ENCODE measurements at places on chromosomes 1 and 21.
A peak's percentile ranks its signal among the peaks of the same experiment; 100 is the strongest.

DNA sequence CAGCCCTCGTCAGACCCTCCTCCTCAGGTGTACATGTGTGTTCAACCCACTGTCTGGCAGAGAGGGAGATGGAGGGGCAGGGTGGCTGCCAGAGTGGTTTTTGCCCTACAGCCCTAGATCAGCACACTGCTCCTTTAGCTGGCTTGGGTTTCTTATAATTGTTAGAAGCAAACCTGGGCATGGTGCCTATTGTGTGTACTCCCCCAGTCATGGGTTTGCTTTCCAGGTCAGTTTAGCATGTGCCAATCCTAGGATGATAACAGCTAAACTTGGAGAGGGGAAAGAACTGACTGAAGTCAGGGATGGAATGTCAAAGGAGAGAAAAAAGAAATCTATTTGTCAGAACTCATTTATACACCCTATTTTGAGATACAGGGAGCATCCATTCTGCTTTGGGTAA lies 63.3 kb downstream of the UCK2 start:
- DNase-seq: no peak

DNA sequence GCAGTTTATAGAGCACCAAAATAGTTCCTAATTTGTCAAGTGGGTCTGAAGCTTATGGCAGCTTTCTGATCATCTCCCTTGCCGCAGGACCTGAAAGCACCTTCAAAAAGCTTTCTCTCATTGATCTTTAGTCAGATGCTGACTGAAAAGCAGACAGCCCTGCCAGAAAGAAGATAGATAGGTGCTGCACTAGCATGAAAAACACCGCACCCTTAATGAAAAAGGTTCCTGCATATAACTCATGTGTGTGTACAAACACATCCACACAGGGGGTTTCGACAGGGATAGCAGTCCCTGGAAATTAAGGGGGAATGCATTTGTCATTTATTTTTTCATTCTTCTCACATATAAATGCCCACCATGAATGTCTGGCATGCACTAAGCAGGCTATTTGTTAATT lies 361.7 kb upstream of the SNX7 start:
- no peak for DNase-seq

GRCh38 chr1:155077346-155077745 lies 1.3 kb upstream of the EFNA3 start:
- no peak for DNase-seq

DNA sequence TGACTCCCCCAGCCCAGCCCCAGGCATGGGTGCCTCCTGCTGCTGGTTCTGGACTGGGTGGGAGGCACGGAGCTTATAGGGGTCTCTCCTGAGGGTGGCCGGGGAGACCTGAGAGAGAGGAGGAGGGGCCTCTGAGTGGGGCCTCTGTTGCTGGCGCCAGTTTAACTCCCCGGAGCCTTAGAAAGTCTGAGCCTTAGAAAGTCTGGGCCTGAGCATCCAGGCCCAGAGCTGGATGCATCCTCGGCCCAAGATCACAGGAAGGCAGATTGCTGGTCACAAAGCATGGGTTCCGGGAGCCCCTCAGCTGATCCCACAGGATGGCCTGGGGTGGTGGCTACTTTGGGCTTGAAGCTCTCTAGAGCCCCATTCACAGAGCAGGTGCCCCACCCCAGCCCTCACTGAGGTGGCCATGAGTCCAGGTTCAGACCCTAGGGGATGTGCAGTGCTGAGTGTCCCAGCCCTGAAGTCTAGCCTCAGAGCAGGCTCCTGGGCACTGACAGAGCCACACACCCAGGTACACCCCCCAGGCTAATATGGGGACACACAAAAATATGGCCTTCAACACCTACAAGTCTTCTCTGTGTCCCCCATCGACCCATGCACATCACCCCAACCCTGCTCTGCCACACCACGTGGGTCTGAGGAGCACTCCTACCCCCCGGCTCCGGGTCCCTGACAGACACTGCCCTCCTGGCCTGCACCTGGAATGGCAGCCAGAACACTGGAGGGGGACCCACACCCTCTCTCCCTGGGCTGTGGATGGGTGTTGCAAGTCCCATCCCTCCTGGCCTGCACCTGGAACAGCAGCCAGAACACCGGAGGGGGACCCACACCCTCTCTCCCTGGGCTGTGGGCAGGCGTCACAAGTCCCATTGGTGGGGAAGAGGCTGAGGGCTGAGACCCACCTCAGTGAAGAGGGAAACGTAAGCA lies 9.7 kb downstream of the PLA2G2F start:
- DNase-seq: no peak

- DNase-seq: no peak
Measured at GRCh38 chr21:17931080-17931479, 111.9 kb upstream of the C21orf91 start.

DNA sequence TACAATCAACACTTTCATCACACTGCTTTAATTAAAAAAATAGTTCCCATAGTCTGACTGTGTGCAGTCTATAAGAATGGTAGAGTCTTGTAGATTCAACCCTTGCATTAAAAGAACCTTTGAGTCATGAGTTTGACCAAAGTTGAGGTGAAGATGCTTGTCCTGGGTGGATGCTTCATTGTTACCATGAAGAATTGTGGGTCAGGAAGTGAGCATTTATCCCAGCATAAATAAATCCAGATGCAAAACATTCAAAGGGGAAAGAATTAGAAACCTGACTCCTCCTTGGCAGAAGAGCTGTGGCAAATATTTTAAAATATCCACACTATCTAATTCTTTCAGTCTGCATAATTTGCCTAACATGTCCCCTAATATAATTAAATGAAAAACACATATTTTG lies 72.9 kb upstream of the SPAG17 start:
- DNase-seq: no peak

GRCh38 chr1:109259674-109260557 lies 10.6 kb downstream of the CELSR2 start:
- no peak for DNase-seq

- no peak for DNase-seq
Measured at GRCh38 chr1:89037186-89037585, 14.5 kb upstream of the GBP3 start.

DNA sequence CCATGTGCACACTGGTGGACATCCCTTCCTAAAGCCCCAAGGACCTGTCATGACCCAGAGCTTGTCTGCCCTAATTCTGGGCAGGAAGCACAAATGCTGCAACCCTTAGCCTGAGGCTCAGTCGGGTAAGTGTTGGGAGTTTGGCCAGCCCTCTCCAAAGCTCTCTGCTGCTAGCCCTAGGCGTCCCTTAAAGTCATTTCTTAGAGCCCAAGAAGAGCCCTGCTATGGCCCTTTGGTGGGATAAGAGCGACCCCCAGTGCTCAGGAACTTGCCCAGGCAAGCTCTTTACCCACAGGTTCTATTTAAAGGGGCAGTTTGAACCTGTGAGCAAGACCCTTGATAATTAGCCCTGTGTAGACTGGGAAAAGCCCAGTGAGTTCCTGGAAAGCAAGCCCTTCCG lies 356.8 kb downstream of the RRAGC start:
- DNase-seq: no peak

DNA sequence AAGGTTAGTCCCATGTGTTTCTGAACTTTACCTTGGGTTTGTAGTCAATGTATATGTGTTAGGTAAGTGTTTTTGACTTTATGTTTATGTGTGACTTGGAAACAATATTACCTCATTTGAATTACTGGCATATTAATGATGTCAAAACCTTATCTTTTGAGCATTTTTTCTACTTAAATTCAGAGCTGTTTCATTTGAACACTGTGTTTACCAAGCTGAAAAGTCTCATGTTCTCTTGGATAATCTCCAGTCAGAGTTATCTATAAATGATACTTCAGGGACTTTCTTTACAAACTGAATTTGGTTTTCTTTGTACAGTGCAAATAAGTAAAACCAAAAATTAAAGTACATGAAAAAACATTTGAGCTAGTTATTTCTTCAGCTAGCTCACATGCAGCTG lies 30.0 kb downstream of the ADAMTS1 start:
- DNase-seq: no peak

DNA sequence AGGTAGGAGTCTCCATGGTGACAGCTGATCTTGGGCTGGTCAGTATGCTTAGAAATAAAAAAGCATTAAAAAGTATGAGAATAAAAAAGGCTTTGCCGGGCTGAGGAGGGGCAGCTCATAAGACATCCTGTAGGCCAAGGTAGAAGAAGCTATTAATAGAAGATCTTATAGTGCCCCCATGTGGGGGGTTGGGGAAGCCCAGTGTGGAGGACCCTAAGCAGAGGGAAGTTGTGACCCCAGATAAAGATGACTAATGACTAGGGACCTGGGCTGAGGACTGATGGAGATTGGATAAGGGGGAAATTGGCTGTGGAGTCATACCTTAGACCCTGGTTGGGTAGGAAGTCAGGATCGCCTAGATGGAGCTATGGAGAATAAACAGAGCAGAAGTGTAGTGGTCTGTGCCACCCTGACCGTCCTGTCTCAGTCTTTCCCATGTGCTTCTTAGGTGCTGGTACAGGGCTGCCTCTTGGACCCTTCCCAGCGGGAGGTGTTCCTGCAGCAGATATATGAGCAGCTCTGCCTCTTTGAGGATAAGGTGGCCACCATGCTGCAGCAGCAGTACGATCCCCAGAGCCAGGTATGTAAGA lies 25.0 kb downstream of the SZT2 start:
- DNase-seq: peak; percentile 67

GRCh38 chr21:45224189-45224938 lies 63.3 kb downstream of the POFUT2 start:
- DNase-seq: no peak

DNA sequence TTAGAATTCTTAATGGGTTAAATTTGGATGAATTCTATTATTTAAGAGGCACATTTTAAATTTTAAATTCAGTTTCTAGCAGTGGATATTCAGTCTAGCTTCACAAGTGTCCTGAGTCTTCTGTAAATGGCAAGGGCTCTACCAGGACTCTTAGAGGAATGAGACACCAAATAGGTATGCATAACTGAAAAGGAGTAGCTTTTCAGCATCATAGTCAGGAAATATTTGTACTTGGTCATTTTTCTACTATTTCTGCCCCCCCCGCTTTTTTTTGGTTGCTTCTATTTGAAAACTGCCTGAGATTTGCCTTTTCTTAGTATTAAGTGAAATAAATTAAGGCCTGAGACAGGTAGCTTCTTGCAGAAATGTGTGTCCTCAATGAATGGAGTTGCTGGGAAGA lies 80.2 kb downstream of the MAST2 start:
- no peak for DNase-seq

Data from head of caudate nucleus (tissue), 42 donors.